ENCODE measurements at places on chromosomes 16 and 17.

DNA sequence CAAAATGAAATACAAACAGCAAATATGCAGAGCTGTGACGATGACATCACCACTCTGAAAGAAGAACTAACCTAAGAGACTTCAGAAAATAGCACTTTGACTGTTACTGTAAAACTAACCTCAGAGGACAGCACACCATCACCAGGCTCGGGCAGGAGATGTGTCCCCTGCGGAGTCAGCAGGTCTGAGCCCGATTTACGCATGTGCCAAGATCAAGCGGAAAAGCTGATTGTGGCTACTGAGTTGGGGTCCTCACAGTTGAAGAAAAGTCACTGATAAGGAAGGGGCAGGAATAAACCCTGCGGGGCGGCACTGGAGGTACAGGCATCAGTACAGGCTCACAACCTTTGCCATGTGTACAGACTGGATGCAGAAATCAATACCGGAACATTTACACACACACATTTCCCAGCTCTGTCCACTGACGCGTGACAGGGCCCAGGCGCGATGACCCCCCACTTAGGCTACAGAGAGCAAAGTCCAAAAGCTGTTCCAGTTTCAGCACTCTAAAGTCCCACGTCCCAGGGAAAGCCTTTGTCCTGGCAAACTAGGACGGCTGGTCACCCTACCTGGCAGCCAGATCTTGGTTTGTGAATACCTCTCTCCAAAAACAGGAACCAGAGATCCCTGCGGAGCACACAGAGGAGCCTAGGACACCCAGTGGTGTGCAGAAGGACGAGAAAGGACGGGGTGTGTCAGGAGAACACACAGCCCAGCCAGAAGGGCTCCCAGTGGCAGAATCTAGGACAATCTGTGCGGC is 21.5 kb downstream of the TRAP1 start:
- DNase-seq: no peak

DNA sequence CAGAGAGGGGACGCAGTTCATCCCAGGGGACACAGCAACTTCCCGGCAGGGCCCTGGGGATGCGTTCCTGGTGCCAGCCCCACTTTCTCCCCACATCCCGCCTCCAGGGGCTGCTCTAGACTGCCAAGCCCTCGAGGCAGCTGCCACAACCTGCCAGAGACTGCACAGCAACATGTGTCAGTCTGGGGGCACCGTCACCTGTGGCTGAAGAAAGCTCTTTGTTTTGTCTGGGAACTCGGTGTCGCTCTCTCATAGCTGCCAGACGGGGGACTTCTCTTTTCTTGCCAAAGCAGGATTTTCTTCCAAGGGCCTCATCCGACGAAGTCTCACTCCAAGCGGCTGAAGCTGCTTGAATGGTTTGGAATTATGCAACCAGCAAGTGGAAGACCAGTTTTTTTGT is 43.7 kb downstream of the COTL1 start:
- DNase-seq: no peak

DNA sequence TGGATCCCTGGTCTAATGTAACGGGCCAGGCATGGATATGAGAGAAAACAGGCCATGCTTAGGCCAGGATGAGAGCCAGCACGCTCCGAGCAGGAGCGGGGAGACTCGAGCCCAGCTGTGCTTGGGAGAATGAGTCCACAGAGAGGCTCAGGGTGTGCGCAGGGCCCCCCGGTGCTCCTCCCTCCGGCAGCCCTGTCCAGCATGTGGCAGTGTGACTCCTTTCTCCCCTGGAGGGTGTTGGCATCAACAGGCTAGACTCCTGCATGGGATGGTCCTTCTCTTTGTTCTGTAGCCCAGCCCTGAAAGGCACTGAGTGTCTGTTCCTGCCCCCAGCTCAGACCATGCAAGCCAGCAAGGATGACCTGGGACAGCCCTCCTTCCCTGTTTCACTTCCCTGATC is 23.4 kb downstream of the PGS1 start:
- DNase-seq: no peak

- peak; percentile 72 for DNase-seq
These were observed 57.9 kb upstream of the CACNG4 start for GRCh38 chr17:66906321-66907278.

- no peak for DNase-seq
These were observed 6.3 kb upstream of the SREBF1 start for GRCh38 chr17:17843096-17843495.

DNA sequence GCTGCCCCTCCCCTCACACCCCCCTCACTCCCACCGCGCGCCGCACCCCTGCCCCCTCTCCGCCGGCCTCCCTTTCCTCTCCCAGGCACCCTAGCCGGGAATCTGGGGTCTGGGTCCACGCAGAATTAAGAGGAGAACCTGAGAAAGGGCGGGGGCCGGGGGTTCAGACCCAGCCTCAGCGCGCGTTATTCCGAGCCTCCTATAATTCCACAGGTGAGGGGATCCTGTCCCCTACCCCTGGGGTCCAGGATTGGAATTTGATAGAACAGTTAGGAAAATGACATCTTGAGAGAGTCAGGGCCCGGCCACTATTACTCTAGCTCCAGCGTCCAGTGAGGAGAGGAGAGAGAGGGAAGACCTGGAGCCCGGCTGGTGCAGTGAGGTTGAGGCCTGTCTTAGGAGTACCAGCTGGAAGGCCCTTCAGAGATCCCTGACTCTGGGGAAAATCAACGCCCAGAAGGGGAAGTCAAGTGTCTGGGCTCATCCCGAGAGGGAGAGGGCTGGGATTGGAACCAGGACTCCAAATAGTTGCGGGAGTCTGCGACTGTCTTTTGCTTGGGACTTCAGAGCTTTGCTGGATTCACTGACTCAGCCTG is 17.3 kb downstream of the GRB7 start:
- DNase-seq: no peak

GRCh38 chr16:12612598-12613101 is 191.0 kb downstream of the CPPED1 start:
- DNase-seq: no peak

DNA sequence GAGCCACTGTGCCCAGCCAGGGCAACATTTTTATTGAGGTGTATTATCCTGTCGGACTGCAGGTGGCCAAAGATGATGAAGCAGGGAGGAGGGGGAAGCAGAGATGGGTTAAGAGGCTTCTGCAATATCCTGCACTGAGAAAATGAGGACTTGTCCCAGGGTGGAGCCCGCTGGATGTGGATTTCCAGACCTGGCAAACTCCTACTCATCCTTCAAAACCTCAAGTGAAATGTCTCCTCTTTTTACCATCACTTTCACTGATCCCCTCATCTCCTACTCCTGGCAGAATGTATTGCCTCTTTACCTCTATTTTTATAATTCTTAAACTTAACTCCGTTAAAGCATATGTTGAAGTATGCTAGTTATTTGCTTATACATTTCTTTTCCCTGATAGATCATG is 60.9 kb downstream of the MGAT5B start:
- DNase-seq: no peak

DNA sequence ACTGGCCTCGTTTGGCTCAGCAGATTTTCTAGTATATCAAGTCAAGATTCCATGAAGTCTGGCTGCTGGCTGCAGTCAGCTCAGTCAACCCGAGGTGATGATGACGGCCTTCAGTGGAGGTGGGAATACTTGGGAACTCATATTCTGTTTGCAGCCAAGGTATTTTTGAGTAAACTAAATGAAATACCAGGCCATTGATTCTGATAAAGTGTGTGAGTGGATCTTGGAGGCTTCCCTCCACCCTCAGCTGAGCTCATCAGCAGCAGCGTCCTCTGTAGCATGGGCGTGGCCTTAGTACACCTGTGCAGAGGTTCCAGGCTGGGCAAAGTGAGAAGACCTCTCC is 22.0 kb upstream of the TACO1 start:
- no peak for DNase-seq

GRCh38 chr17:83076938-83077337 is 2.5 kb upstream of the METRNL start:
- DNase-seq: no peak

GRCh38 chr17:38922538-38923297 is 2.7 kb upstream of the LASP1NB start:
- DNase-seq: no peak

DNA sequence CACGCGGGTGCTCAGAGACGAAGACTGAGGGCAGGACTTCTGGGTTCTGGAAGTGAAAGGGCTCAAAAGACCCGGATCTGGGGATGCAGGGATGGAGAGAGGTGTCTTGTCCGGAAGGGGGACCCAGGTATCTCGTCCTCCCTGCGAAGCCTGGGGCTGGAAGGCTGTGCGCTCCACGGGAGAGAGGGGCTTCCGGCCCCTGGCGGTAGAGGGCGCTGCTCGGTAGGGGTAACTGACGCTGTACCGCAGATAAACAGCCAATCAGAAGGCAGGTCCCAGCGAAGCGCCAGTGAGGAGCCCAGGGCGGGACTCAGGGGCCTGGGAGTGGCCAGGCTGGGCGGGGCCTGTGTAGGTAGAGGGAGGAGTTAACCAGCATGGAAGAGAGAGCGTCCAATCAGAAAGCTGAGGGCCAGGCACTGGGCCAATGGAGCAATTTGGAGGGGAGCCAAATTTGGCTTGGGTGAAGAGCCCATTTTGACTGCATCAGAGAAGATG is 804 bp downstream of the TGFB1I1 start:
- peak; percentile 68 for DNase-seq

GRCh38 chr16:66247516-66248481 is 118.7 kb upstream of the CDH5 start:
- no peak for DNase-seq

DNA sequence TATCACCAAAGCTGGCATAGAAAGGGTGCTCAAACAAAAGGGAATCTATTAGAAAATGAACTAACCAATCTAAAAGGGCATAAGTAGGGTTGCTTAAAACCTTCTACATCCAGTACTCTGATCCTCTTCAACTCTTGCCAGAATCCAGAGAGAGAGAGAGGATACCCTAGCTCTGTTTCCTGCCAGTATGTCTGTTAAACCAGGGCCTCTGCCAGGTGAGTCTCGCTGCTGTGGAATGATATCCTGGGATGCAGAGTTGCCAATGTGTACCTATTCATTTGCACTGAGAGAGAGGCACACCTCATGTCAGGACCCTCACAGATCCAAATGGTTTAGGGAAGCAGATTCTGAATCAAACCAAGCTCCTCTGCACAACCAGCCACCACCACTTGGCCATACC is 79.8 kb upstream of the DYNLRB2 start:
- no peak for DNase-seq

- DNase-seq: no peak
These were observed 100.4 kb upstream of the GSE1 start for GRCh38 chr16:85512808-85513115.

DNA sequence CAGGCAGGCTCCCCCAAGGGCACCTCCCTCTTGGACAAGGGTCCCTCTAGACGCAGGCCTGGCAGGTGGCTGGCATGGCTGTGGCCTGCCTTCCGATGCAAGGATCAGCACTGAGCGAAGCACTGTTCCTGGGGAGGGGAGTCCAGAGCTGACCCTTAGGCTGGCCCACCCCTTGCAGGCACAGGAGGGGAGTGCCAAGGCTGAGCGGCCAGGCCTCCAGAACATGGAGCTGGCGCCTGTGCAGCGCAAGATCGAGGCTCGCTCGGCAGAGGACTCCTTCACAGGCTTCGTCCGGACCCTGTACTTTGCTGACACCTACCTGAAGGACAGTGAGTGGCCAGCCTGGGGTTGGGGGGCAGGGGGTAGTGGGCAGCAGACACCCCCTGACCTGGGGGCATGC is 16.8 kb upstream of the MYO15B start:
- DNase-seq: no peak

DNA sequence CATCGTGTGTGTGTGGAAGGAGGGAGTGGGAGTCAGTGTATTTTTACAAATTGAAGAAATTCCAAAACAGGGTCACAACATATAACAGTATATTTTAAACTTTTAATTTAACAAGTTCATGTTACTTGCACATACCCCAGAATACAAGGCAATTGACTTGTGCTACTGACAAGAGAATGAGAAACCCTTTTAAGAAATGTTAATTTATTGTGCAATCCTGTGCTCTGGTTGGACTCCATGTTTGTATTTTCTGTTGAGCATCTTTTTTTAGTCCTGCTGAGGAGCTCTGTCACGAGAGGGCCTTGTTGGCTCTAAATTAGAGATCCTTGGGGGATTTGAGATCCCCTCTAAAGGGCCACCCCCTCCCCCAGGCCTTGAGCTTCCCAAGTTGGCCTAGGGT is 1.1 kb upstream of the EMP2 start:
- DNase-seq: no peak

GRCh38 chr17:65184235-65184959 is 47.2 kb downstream of the RGS9 start:
- DNase-seq: no peak

- no peak for DNase-seq
These were observed 15.1 kb upstream of the CIBAR2 start for GRCh38 chr16:85127379-85127723.

DNA sequence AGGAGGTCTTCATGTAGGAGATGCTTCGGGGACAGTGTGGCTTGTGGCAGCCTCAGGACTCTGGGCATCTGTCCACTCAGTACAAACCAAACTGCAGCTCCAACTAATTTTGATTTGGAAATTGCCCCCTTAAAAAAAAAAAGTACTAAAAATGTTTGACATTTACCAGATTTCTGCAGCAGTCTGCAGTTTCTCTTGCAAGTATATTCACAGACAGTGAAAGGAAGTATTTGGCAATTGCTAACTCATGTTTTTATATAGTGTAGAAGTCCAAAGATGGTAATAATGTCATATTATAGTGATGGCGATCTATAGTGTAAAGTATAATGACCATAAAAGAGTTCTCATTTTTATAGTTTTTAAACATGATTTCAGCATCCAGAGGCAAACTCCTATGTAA is 218.6 kb downstream of the PRKCA start:
- no peak for DNase-seq
